Jurkat, Clone E6-1 (cell line): ENCODE measurements at places on chromosomes 3 and 15.

DNA sequence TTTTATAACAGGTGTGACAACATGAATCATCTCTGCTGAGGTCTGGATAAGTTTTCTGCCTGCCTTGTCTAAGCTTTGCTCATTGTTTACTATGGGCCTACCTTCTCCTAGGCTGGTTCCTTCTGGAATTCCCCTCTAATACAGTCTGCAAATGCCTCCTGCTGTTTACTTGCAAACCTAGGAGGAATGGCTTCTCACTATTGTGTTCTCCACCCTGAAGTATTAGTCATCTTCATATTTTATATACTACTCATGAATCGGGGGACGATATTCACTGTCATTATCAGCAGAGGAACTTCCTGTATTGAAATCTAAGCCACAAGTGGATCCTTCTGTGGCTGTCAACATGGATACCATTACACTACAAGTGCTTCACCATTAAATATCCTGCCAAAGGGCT, 154.8 kb downstream of the PLCL2 start:
- no peak for DNase-seq

- no peak for DNase-seq
Observed at GRCh38 chr3:180058238-180058637, 21.5 kb upstream of the PEX5L start.

DNA sequence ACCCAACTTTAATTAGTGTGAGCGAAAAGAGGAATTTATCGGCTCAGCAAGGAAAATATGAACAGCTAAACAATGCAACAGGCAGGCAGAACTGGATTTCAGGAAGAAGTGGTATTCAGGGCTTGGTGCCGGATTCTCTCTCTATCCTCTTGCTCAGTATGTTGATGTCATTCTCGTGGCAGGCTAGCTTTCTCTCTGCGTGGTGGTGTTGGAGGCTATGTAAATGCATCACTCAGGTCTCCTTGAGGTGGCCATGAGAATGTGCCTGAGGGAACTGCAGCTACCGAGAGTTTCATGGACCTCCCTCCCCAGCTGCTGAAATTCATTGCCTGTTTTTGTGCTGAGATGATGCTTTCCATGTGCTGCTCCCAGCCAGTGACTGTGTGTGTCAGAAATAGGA, 18.3 kb upstream of the SYN2 start:
- no peak for DNase-seq

- DNase-seq = no peak
Observed at GRCh38 chr3:19348500-19348899, 200.2 kb downstream of the KCNH8 start.

DNA sequence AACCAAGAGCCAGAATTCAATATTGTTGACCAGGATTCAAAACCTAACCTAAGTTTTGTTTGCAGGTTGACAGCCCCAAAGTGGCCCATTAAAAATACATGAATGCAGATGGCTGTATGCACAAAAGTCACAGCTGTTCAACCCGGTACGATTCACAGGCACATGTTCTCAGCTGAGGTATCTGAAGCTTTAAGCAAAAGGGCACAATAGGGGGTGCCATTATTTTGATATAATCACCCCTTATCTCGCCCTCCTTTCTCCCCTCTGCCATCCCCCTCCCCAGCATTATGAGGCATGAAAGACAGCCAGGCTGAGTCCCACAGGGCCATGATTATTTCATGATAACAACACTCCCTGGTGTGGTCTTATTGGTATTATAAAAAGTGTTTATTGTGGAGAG, 264.9 kb downstream of the EBLN2 start:
- DNase-seq = no peak

- no peak for DNase-seq
Observed at GRCh38 chr15:89345248-89345647, 10.6 kb upstream of the POLG start.

- DNase-seq = no peak
Observed at GRCh38 chr15:69311319-69311721, 12.6 kb downstream of the PAQR5 start.

- DNase-seq = no peak
Observed at GRCh38 chr3:38471260-38471857, 17.7 kb downstream of the ACVR2B start.

GRCh38 chr3:93843981-93844380, 129.7 kb downstream of the PROS1 start:
- DNase-seq = no peak

DNA sequence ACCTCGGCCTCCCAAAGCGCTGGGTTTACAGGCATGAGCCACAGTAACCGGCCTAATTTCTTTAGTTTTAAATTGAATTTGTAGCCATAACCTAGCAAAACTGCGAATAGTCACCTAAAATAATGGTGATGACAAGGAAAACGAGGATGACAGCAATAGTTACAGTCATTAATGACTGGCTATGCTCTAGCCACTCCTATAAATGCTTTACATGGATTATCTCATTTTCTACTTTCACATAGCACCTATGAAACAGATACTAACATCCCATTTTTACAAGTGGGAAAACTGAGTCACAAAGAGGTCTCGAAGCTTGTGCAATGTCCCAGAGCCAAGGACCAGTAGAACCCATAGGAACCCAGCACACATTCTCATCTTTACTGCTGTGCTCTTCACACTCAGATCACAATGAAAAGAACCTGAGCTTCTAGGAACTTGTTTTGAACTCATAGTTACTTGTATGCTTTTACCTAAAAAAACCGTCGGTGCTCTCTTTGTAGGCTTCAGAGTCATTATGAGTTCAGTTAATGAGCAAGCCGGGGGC, 39.4 kb downstream of the FBXL22 start:
- DNase-seq = no peak

DNA sequence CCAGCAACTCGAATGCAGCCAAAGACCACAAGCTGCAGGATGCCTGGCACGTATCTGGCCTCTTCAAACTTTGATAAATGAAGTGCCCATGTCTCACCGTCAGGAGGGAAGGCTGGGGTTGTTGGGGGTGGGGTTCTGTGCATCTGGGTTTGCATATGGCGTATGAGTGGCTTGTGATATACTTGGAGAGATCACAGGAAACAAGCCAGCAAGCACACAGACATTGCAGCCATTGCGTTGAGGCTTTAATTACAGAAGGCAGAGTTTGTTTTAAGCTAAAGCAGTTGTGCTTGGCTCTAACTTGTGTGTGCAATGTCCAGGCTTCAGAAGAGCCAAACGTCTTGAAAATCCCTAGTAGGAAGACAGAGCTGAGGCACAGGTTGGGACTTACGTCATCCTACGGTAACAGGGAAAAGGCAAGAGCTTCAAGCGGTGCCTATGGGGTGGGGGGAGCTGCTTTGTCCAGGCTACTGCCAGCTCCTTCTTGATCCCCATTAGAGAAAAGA, 109.2 kb downstream of the ASB7 start:
- peak; percentile 4 for DNase-seq

DNA sequence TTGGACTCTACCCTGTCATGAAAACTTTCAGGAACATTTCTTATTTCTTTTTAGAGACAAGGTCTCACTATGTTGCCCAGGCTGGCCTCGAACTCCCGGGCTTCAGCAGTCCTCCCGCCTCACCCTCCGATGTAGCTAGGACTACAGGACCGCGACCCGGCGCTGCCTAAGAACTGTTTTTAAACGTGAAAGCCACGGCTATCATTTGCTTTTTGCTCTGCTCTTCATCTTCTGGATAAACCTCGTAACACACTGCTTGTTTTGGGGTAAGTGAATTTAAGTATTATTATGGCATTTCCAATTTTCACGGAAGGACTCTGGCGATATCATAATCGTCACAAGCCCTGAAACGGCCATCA, 14.3 kb upstream of the CCNL1 start:
- no peak for DNase-seq

GRCh38 chr15:64930019-64930652, 18.4 kb downstream of the ANKDD1A start:
- no peak for DNase-seq

GRCh38 chr3:58899159-58899952, 150.5 kb downstream of the CFAP20DC start:
- DNase-seq = peak; percentile 5

GRCh38 chr3:142019794-142020320, 129.5 kb downstream of the TFDP2 start:
- DNase-seq = no peak

- DNase-seq = no peak
Observed at GRCh38 chr3:29333576-29333975, 52.7 kb downstream of the RBMS3 start.

DNA sequence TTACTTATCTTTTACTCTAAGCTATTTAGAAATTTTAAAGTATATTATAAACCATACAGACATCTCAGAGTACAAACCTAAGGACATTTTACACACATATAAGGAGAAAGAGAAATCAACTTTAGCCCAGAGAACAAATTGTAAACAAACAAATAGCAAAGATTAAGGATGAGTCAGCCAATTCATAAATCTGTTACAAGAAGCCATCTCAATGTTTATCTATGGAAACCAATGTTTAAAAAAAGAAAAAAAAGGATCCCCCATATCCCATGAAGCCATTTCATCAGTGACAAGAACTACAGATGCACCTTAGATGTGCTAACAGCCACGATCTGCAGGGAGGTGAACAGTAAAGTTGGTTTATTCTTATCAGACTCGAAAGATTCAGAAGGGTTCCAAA, 437.1 kb downstream of the SHQ1 start:
- DNase-seq = no peak

DNA sequence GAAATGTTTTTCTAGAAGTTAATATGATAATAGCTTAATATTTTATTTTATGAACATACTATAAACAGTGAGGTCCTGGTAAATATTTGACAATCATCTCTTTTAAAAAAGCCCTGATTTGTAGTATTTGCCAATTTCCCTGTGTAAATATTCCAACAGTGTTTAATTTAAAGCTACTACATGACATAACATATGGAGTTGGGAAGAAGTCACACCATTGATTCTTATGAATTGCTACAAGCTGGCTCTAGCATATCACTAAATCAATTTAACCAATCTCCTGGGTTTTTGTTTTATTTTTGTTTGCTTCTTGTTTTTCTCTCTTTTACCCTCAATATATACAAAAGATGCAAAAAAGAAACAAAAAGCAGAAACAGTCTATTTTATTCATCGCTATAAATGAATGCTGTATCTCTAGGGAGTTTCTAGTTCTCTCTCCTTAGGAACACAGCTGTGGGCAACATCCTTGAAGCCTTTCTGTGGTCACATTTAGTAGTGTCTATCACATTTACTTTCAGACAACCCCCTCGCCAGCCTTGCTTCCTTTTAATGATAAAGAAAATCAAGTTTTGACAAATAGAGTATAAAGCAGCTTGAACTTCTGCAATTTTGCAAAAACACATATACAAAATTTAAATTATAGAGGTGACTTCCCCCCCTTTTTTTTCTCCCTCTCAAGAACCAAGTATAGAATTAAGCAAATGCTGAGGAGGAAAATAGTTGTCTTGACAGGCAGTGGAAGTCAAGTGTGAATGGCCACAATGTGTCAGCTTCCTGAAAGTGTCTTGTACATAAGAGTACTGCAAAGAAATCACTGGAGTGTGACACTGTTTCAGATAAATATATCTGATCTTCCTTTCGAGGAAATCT, 21.4 kb downstream of the CCR1 start:
- peak; percentile 27 for DNase-seq

DNA sequence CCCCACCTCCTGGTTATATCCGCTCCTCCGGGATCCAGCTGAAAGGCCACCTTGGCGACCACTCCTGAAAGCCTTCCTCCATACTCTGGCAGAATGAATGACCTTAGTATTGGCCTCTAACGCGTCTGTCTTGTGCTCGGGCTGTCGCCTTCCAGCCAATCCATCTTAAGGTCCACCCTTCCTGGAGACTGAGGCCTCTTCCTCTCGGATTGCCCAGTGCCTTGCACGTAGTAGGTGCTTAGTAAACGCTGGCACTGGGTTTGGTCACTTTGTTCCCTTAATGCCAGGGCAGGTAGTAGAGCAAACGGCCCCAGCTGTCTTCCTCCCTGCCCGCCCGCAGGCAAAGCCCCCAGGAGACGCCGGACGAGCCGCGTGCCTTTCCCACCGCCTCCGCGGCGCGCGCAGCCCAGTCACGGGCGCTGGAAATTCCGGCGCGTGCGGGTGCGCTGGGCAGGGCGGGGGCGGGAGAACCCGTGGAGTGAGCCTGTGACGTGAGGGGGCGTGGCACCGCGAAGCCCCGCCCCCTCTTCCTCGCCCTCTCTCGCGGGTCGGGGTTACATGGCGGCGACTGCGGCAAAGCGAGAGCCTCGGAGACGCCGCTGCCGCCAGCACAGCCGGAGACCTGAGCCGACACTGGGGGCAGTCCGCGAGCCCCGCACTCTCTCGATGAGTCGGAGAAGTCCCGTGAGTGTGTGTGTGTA, at the start of gene MAPK6:
TSS of gene MAPK6 (plus strand) at position 527 of the 701 bp plus-strand sequence. CDS start 27,242 bp downstream, outside the sequence.
- DNase-seq = peak; percentile 90

- DNase-seq = no peak
Observed at GRCh38 chr3:159974-160373, 36.6 kb upstream of the CHL1 start.

- DNase-seq = no peak
Observed at GRCh38 chr3:15174953-15175352, 31.1 kb upstream of the CAPN7 start.

- no peak for DNase-seq
Observed at GRCh38 chr3:10249833-10250232, 1.6 kb downstream of the TATDN2 start.

DNA sequence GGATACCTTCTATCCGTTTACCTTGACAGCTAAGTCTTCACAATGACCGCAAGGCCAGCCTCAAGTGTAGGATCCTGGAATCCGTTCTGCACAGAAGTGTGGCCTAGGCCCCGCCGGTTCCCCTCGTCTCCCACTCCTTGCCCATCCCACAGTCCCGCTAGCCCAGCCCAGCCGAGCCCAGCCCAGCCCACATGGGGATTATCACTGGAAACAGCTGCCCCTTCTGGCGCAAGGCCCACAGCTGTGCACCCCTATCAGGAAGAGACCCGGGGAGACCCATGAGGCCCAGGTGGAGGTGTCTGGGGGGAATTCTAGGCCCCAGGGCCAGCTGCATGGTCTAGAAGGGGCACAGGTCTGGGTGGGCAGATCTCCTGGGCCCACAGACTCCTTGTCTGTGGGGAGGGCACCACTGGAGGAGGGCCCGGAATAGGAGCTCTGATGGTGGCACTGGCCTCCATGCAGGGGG, 27.9 kb upstream of the KLF13 start:
- DNase-seq = no peak

DNA sequence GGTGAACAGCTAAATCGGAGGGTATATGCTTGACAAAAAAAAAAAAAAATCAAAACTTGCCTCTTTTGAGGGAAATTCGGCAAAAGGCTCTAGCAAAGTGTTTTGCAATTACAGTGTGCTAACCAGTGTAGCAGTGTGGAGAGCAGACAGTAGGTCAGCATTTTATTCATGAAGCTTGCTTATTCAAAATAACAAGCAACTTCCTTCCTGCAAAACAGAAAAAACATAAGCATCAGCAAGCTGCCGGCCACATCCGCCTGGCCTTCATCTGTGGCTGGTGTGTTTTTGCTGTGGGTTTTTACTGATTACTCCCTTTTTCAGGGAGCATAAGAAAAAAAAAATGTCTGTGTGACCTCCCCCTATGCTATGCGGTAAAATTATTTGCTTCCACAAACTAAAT, 434.1 kb downstream of the OCA2 start:
- DNase-seq = peak; percentile 83
